ENCODE measurements at places on chromosomes 6 and 20. TPM values are rescaled to one million over a fixed set of nuclear protein-coding genes. Genes with fewer than 3 reads are reported as not detected.

DNA sequence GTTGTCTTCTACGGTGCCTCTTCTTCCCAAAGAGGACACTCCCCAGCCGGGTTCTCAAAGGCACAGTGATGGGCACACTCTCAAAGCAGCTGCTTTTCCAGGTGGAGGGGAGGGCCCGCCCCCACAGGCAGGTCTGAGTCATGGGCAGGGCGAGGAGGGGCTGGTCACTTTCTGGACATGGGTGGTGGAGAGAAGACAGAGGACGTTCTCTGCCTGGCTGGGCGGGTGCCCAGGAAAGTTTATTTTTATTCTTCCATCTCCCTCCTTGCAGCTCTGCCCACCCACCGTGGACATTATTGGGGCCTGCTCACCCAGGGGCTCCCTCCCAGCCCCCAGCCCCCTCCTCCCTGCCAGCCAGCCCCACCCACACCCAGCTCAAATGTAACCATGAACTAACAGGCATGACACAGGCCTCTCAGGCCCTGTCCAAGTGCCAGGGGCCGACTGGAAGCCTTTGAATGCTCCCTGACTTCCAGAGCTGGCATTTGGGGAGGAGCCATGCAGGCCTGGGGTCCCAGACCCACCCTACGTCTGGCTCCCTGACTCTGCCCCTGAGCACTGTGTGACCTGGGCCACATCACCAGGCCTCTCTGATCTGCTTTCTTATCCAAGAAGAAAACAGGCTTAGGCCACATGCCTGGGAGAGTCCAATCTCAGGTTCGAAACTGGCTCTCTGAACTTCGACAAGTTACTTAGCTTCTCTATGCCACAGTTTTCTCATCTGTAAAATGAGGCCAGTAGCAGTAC is 8.0 kb downstream of the TGM2 start:
- no peak for DNase-seq
- peaks cover 64% of the 10 kb centered on the region for H3K36me3 ChIP-seq
- H3K27ac ChIP-seq = peak overlapping the region; percentile 58
- H3K4me3 ChIP-seq = no peak overlapping the region
- peaks cover 56% of the 10 kb centered on the region for H3K4me1 ChIP-seq

SAMD3 gene
- 0.29 TPM for polyA plus RNA-seq

DNA sequence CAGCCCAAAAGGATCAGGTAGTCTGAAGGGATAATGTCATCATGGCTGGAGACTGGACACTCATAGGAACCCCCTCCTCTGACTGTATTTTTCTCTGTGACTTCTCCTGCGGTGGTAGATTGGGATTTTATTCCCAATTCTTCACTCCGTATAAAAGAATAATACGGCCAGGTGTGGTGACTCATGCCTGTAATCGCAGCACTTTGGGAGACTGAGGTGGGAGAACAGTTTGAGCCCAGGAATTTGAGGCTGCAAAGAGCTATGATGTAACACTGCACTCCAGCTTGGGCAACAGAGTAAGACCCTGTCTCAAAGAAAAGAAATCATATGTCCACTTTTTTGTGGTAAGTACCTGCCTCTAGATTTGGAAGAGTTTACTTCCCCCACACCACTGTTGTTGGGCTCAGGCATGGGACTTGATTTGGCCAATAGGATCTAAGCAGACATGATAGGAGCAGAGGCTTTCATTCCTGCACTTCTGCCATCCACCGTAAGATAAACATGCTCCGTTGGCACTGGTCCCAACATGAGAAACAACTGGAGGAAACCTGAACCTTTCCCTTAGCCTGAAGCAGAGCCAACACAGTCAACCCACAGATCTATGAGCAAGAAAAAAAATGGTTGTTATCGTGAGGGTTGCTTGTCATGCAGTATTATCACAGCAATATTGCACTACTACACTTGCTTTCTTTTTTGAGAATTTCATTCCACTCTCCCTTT is 82.0 kb downstream of the JPH2 start:
- H3K27me3 ChIP-seq = no peaks in the 10 kb centered on the region
- H3K4me1 ChIP-seq = no peaks in the 10 kb centered on the region
- no peak for DNase-seq
- H3K4me3 ChIP-seq = no peak overlapping the region
- H3K27ac ChIP-seq = no peak overlapping the region

- no peaks in the 10 kb centered on the region for H3K36me3 ChIP-seq
- DNase-seq = no peak
- H3K4me3 ChIP-seq = no peak overlapping the region
Observed at GRCh38 chr6:45590696-45591184, 213.0 kb upstream of the SUPT3H start.

DNA sequence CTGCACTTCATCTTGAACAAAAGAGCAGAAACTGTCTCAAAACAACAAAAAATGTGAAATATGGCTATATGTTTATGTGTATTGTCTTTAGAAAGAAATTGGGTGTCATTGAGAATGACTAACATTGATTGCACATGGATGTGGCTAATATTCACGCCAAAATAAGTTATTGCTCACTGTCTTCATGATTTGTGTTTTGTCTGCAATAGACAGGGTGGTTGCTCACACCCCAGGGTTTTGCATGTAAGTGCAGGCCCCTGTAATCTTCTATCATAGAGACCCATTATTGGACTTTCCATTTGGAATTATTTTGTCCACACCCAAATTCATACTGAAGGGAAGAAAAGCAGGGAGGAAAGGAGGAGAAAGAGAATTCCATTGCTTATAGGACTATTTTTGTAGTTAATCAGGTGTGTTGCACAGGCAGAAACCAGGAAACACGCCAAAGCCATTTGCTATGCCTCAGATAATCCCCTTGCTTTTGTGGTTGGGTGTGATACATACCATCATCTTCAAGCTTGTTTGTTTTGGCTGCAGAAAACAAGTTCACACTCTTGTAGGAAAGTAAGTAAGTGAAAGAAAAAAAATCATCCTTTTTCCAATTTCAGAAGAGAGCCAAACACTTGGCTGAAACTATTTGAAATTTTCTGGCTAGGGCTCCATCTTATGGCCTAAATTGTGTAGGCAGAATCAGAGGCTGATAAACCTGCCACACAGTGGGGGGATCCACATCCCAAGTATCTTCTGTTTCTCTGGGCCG is 214.1 kb downstream of the COL12A1 start:
- H3K27ac ChIP-seq = no peak overlapping the region
- H3K27me3 ChIP-seq = no peaks in the 10 kb centered on the region
- H3K4me3 ChIP-seq = no peak overlapping the region
- H3K4me1 ChIP-seq = no peaks in the 10 kb centered on the region
- no peaks in the 10 kb centered on the region for H3K36me3 ChIP-seq

OPN5 gene
- polyA plus RNA-seq = not detected

- H3K36me3 ChIP-seq = no peaks in the 10 kb centered on the region
- no peak overlapping the region for H3K4me3 ChIP-seq
- no peak overlapping the region for H3K27ac ChIP-seq
- no peaks in the 10 kb centered on the region for H3K27me3 ChIP-seq
Observed at GRCh38 chr6:156053626-156054025, 598.0 kb upstream of the NOX3 start.

DNA sequence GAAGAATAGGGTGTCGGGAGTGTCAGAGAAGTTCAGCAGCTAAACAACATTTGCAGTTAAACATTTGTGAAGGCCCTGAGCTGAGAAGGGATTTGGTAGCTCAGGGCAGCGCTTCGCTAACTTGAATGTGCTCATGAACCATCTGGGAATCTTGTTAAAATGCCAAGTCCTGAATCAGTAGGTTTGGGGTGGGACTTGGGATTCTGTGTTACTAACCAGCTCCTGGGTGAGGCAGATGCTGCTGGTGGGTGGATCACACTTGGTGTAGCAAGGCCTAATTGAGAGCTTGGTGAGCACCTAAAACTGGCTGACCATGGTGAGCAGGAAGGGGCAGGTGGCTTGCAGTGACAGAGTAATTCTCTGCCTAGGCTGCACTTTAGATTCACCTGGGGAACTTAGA is 5.9 kb downstream of the PTPRA start:
- no peaks in the 10 kb centered on the region for H3K36me3 ChIP-seq
- no peak for DNase-seq
- peaks cover 13% of the 10 kb centered on the region for H3K4me1 ChIP-seq
- H3K4me3 ChIP-seq = no peak overlapping the region
- no peak overlapping the region for H3K27ac ChIP-seq
- no peaks in the 10 kb centered on the region for H3K27me3 ChIP-seq

DNA sequence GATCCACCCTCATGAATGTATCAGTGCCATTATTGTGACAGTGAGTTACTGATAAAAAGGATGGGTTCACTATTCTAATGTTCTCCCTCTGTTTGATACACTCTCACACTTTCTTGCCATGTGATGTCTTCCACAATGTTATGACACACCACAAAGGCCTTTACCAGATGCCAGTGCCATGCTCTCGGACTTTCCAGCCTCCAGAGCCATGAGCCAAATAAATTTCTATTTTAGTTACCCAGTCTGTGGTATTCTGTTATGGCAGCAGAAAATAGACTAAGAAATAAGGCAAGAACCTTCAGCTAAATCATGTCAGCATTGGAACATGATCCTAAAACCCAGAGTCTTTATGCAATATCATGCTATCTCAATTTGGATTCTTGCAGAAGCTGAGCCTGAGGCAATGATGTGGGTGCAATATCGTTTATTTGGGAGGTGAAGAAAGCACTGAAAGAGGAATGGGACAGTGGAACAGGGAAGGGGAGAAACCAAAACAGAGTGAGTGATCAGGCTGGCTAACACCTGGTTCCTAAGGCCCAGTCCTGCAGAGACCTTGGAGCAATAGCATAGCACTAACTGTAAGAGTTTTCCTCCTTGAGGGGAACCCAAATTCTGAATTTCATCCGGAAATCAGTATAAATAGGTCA is 130.4 kb upstream of the LRFN2 start:
- no peak for DNase-seq
- H3K4me1 ChIP-seq = no peaks in the 10 kb centered on the region
- no peak overlapping the region for H3K27ac ChIP-seq
- no peak overlapping the region for H3K4me3 ChIP-seq

DNA sequence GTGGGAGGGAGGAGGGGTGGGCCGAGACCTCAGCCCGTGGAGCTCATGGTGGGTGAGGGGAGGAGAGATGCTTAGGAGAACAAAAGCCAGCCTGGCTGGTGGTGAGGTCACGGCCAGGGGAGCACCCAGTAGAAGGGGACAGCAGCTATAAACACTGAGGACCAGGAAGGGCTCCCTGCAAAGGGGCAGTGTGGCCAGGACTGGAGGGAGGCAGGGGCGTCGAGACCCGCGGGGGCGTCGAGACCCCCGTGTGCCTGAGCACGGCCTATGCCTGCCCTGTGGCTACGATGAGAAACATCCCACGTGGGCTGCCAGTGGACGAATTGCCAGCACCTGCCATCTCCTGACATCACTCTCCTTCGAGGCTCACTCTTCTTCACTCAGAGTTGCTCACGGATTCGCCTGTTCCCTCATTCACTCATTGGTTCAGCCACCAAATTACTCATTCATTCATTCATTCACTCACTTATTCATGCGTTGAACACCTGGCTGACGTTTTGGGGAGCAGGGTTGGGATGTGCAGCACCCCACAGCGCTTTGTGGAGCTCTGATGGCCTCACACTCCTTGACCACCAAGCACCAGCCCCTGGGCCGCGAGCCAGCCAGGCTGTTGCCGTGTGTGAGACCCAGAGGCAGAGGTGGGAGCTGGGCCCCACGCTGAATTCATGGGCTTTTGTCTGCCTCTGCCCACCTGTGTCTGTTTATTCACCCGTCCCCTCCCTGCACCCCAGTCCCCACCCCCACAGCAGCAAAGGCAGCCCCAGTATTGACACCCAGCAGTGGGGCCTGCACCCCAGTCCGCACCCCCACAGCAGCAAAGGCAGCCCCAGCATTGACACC is 61.2 kb upstream of the BHLHE23 start:
- no peak overlapping the region for H3K4me3 ChIP-seq
- H3K36me3 ChIP-seq = no peaks in the 10 kb centered on the region
- no peak overlapping the region for H3K27ac ChIP-seq
- no peaks in the 10 kb centered on the region for H3K4me1 ChIP-seq

FAM162B gene
- polyA plus RNA-seq = 0.62 TPM

DNA sequence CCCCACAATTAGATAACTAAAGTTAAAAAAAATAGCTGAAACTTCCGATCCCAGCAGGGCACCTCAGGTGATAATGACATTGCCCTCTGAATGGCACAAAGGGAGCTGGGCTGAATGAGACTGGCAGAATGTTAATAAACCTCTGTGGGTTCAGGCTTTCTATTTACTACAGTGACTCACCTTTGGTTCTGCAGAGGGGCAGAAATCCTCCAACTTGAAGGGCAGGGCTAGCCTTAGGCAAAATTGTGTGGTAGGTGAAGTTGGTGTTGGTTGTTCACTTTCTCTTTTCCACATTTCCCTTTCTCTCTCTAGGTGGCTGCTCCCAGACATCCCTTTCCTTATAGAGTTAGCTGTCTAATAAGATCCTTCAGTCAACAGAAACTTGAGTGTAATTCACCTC is 625.2 kb downstream of the EPM2A start:
- no peaks in the 10 kb centered on the region for H3K27me3 ChIP-seq
- H3K36me3 ChIP-seq = no peaks in the 10 kb centered on the region
- H3K4me3 ChIP-seq = no peak overlapping the region
- peaks cover 8% of the 10 kb centered on the region for H3K4me1 ChIP-seq

NOX3 gene
- polyA plus RNA-seq = not detected

DNA sequence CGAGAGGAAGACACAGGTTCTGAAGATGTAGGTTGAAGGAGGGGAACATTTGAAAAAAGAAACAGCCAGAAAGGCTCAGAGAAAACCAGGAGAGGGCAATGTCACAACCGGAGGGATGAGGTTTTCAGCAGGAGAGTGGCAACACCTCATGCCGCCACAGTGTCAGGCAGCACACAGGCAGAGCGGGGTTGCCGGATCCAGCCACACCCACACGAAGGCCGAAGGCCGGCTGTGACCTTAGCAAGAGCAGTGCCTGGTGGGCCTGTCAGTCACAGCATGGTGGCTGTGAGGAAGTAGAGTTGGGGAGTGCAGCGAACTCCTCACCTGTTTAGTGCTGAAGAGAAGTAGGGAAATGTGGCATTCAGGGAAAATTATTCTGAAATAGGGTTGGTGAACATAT is 14.0 kb downstream of the HDDC2 start:
- H3K4me1 ChIP-seq = no peaks in the 10 kb centered on the region
- no peaks in the 10 kb centered on the region for H3K27me3 ChIP-seq
- H3K4me3 ChIP-seq = no peak overlapping the region
- DNase-seq = no peak
- H3K27ac ChIP-seq = no peak overlapping the region

Data from liver (tissue), 10 donors.